ENCODE measurements at places on chromosomes 16 and 17.

- no peak overlapping the region for H3K27ac ChIP-seq
- H3K27me3 ChIP-seq: peaks cover 6% of the 10 kb centered on the region
- no peaks in the 10 kb centered on the region for H3K4me1 ChIP-seq
- no peaks in the 10 kb centered on the region for H3K36me3 ChIP-seq
- DNase-seq: peak; percentile 0
Observed at GRCh38 chr16:930511-930910, 40.3 kb downstream of the LMF1 start.

DNA sequence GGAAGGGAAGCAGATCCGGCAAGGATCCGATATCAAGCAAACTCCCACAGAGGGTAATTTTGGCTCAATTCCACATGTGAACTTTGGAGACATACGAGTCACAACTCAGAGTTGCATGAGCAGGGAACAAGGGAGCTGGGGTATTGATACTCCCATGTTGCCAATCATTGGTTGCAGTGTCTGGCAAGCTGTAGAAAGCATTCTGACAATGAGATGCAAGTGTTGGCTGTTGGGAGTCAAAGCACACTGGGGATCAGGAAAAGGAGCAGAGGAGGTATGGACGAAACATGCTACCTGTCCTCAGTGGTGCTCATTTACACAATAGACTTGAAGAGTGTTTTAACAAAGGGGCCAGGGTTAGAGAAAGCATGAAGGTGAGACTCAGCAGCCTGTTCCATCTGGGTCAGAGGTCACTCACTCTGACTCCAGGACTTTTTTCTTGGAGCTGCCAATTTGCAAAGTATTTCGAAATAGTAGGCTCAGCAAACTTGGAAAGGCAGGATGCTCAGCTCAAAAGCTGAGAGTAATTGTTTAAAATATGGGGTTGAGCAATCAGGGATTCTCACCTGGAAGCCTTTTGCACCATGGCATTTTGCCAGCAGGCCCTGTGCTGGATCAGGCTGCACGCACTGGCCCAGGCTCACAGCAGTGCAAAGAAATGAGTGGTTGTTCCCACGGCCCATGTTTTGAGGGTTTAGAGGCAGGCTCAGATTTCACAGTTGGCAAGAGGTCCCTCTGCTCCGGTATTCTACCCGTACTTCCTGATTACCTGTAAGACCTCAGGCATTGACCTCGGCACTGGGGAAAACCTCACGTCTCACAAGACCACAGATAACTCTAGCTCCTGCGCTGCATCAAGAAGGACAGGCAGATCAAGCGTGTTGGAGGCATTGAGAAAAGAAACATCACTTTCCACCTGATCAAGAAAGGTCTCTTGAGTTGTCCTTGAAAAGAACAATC, 17.6 kb upstream of the NKD1 start:
- H3K36me3 ChIP-seq: no peaks in the 10 kb centered on the region
- no peaks in the 10 kb centered on the region for H3K4me1 ChIP-seq
- H3K4me3 ChIP-seq: no peak overlapping the region

GRCh38 chr17:74746922-74747321, 1.5 kb upstream of the NHERF1 start:
- H3K4me1 ChIP-seq: peaks cover 52% of the 10 kb centered on the region
- no peak overlapping the region for H3K4me3 ChIP-seq
- no peak overlapping the region for H3K27ac ChIP-seq
- peak; percentile 48 for DNase-seq

GRCh38 chr16:66580605-66581209, 1.4 kb downstream of the CMTM2 start:
- H3K27ac ChIP-seq: no peak overlapping the region
- H3K36me3 ChIP-seq: no peaks in the 10 kb centered on the region
- peak; percentile 54 for DNase-seq
- no peak overlapping the region for H3K4me3 ChIP-seq

- H3K4me1 ChIP-seq: peaks cover 3% of the 10 kb centered on the region
- H3K27me3 ChIP-seq: peaks cover 9% of the 10 kb centered on the region
- no peak for DNase-seq
- no peak overlapping the region for H3K27ac ChIP-seq
- no peaks in the 10 kb centered on the region for H3K36me3 ChIP-seq
Observed at GRCh38 chr17:48484256-48484655, 46.6 kb downstream of the HOXB1 start.

DNA sequence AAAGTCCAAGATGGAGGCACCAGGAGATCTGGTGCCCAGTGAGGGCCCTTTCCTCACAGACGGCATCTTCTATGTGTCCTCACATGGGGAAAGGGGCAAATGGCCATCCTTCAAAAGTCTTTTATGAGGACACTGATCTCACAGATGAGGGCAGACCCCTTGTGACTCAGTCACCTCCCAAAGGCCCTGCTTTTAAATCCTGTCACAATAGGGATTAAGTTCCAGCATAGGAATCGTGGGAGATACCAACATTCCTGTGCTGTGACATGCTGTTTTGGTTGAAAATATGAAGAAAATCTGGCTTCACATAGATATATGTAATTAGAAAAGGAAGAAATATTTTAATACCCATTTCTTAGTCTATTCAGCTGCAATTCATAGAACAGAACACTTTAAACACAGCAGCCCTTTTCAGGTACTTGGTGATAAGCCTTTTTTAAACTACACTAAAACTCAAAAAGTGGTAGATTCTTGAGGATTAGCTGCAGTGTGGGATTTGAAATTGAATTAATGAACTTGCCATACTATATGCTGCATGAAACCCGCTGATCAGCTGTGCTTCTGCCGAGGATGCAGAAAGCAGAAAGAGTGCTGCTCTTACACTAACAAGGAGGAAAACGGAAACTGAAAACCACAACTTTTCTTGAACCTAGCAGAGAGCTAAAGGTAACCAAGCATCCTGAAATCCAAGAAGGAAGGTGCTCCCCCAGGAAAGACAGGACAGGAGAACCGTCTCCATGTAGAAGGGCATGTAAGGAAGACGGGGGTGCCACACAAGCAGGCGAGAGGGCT, 32.7 kb downstream of the VPS53 start:
- peak overlapping the region; percentile 95 for H3K27ac ChIP-seq
- no peak overlapping the region for H3K4me3 ChIP-seq
- H3K27me3 ChIP-seq: no peaks in the 10 kb centered on the region
- no peaks in the 10 kb centered on the region for H3K36me3 ChIP-seq
- H3K4me1 ChIP-seq: peaks cover 28% of the 10 kb centered on the region

GRCh38 chr16:27230562-27231001, 27.3 kb downstream of the KDM8 start:
- H3K27me3 ChIP-seq: no peaks in the 10 kb centered on the region
- H3K36me3 ChIP-seq: no peaks in the 10 kb centered on the region
- no peak overlapping the region for H3K4me3 ChIP-seq
- no peak for DNase-seq
- no peak overlapping the region for H3K27ac ChIP-seq
- H3K4me1 ChIP-seq: no peaks in the 10 kb centered on the region

DNA sequence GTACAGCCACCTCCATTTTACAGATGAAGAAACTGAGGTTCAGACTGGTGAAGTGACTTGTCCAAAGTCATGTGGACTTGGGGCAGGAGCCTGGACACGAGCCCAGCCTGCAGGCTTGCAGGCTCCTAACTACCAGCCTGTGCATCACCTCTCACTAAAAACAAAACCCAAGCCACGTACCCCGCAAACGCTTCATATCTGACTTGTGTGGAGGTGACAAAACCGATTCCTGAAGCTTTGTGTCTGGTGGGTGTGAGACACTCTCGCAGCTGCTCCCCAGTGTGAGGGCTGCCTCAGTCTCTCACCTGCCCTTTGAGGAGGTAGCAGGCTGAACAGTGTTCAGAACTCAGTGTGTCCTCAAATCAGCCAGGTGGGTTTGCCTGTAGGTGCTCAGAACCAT, 8.4 kb downstream of the HNF1B start:
- peaks cover 100% of the 10 kb centered on the region for H3K27me3 ChIP-seq
- peaks cover under 1% of the 10 kb centered on the region for H3K4me1 ChIP-seq
- no peak overlapping the region for H3K4me3 ChIP-seq

- no peaks in the 10 kb centered on the region for H3K27me3 ChIP-seq
- no peak overlapping the region for H3K4me3 ChIP-seq
- H3K27ac ChIP-seq: no peak overlapping the region
- no peak for DNase-seq
- H3K4me1 ChIP-seq: no peaks in the 10 kb centered on the region
Observed at GRCh38 chr16:62963846-62964245, 927.6 kb upstream of the CDH8 start.

GRCh38 chr16:66357523-66357928, 9.0 kb upstream of the CDH5 start:
- H3K36me3 ChIP-seq: no peaks in the 10 kb centered on the region
- H3K27ac ChIP-seq: no peak overlapping the region
- H3K27me3 ChIP-seq: no peaks in the 10 kb centered on the region
- no peak overlapping the region for H3K4me3 ChIP-seq
- peaks cover 25% of the 10 kb centered on the region for H3K4me1 ChIP-seq

DNA sequence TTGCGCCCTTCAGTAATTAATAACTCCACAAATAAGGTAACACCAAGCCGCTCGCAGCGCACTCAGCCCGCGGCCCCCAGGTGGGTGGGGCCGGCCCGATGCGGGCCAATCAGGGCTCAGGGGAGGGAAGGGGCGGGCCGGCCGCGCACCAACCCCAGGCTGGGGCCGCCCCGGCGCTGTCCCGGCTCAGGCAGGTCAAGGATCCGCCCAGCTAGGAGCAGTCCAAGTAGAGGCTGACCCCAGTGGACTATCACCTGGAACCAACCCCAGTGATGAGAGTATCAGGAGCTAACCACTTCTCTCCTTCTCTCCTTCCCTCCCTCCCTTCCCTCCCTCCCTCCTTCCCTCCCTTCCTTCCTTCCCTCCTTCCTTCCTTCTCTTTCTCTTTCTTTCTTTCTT, 110.8 kb downstream of the C16orf78 start:
- no peak overlapping the region for H3K27ac ChIP-seq
- peaks cover 44% of the 10 kb centered on the region for H3K27me3 ChIP-seq
- DNase-seq: peak; percentile 86
- H3K36me3 ChIP-seq: no peaks in the 10 kb centered on the region

GRCh38 chr16:49632795-49633184, 223.1 kb downstream of the ZNF423 start:
- no peaks in the 10 kb centered on the region for H3K27me3 ChIP-seq
- no peaks in the 10 kb centered on the region for H3K36me3 ChIP-seq
- H3K4me1 ChIP-seq: no peaks in the 10 kb centered on the region
- no peak overlapping the region for H3K4me3 ChIP-seq
- DNase-seq: no peak

- DNase-seq: no peak
- no peak overlapping the region for H3K4me3 ChIP-seq
- no peaks in the 10 kb centered on the region for H3K4me1 ChIP-seq
Observed at GRCh38 chr17:561116-561515, 153.5 kb downstream of the VPS53 start.

- DNase-seq: peak; percentile 83
- H3K4me3 ChIP-seq: peak overlapping the region; percentile 41
- H3K27me3 ChIP-seq: no peaks in the 10 kb centered on the region
- no peaks in the 10 kb centered on the region for H3K36me3 ChIP-seq
- H3K4me1 ChIP-seq: peaks cover 52% of the 10 kb centered on the region
Observed at GRCh38 chr16:61836804-61837393, 199.3 kb downstream of the CDH8 start.

GRCh38 chr17:35368081-35368830, 5.2 kb downstream of the SLFN11 start:
- DNase-seq: no peak
- H3K36me3 ChIP-seq: no peaks in the 10 kb centered on the region
- no peak overlapping the region for H3K4me3 ChIP-seq
- H3K4me1 ChIP-seq: no peaks in the 10 kb centered on the region
- H3K27ac ChIP-seq: no peak overlapping the region

DNA sequence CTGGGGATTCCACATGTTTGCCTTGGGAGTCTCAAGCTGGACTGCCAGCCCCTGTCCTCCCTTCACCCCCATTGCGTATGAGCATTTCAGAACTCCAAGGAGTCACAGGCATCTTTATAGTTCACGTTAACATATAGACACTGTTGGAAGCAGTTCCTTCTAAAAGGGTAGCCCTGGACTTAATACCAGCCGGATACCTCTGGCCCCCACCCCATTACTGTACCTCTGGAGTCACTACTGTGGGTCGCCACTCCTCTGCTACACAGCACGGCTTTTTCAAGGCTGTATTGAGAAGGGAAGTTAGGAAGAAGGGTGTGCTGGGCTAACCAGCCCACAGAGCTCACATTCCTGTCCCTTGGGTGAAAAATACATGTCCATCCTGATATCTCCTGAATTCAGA, 28.9 kb downstream of the CDRT15 start:
- no peak overlapping the region for H3K27ac ChIP-seq
- H3K4me3 ChIP-seq: no peak overlapping the region
- no peak for DNase-seq
- no peaks in the 10 kb centered on the region for H3K4me1 ChIP-seq
- no peaks in the 10 kb centered on the region for H3K27me3 ChIP-seq
- H3K36me3 ChIP-seq: no peaks in the 10 kb centered on the region

- H3K4me3 ChIP-seq: no peak overlapping the region
- H3K27me3 ChIP-seq: no peaks in the 10 kb centered on the region
- no peak overlapping the region for H3K27ac ChIP-seq
- no peaks in the 10 kb centered on the region for H3K4me1 ChIP-seq
- DNase-seq: no peak
Observed at GRCh38 chr16:46763147-46763546, 15.0 kb upstream of the MYLK3 start.

DNA sequence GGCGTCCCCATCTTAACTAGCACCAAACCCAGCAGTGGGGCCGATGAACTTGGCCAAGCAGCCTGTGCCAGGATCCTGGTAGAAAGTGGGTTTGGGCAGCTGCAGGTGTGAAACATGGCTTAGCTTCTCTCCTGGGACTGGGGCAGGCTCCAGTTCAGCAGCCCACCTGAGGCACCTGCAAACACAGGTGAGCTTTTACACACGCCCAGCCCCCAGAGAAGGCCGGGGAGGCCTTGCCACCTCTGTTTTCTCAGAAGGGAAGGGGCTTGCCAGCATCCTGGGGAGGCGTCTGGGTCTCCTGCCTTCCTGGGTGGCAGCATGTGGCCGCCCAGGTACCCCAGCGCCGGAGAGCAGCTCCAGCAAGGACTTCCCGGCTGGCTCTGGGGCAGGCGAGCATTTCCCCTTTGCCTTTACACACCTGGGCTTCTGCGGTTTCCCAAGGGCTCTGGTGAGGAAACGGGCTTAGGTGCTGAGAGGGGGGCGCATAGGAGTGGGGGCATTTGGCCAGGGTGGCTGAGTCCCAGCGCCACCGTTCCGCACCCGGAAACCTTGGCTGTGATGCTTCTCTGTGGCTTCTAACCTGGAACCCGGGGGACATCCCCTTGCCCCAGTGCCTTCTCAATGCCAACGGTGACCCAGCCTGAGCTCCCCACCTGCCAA, 81.6 kb upstream of the CBX4 start:
- peaks cover 10% of the 10 kb centered on the region for H3K27me3 ChIP-seq
- H3K27ac ChIP-seq: no peak overlapping the region
- no peak overlapping the region for H3K4me3 ChIP-seq

DNA sequence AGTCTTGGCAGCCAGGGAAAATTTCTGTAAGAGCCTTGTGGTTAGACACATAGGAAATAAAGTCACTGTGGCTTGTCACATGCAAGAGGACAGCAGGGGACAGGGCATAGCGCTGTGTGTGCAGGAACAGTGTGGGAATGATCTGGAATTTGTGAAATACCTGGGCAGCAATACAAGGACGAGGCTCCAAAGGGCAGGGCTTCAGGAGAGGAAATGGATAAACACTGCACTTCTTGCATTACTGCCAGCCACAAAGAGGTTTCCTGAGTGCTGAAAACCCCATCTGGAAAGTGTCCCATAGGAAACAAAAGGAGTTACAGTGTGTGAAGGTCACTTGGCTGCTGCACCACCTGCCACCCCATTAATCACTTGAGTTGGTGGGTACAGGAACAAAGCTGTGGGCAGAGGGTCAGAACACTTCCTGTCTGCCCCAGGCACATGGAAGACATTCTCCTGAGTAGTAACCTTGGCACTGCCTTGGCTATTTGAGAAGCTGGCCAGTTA, 12.1 kb upstream of the HP start:
- no peak overlapping the region for H3K27ac ChIP-seq
- H3K36me3 ChIP-seq: no peaks in the 10 kb centered on the region
- no peaks in the 10 kb centered on the region for H3K27me3 ChIP-seq
